ENCODE measurements at places on chromosomes 1 and 21. TPM values are rescaled to one million over a fixed set of nuclear protein-coding genes. Genes with fewer than 3 reads are reported as not detected.

DNA sequence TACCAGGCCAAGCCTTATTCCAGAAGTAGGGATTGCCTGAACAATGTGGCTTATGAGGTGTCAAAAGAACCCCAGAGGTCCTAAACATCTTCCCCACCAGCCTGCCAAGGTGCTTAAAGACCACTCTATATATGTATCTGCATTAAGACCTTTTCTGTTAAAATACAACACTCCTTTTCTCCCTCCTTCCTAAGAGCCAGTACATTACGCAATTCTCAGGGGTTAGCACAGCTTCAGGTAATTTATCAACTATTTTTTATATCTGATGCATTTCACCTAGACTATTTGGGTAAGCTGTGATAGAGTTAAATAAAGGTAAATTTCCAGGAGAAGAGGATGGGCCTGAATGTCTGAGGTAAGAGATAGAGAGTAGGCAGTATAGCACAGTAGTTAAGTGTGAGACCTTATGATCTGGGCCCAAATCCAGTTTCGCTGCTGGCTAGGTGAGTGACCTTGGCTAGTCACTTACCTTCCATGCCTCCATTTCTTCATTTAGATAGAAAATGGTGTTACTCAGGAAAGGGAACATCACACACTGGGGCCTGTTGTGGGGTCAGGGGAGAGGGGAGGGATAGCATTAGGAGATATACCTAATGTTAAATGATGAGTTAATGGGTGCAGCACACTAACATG, 5.1 kb upstream of the CCN1 start:
- no peak for DNase-seq

GRCh38 chr1:154742606-154743005, 127.5 kb downstream of the KCNN3 start:
- DNase-seq: no peak

DNA sequence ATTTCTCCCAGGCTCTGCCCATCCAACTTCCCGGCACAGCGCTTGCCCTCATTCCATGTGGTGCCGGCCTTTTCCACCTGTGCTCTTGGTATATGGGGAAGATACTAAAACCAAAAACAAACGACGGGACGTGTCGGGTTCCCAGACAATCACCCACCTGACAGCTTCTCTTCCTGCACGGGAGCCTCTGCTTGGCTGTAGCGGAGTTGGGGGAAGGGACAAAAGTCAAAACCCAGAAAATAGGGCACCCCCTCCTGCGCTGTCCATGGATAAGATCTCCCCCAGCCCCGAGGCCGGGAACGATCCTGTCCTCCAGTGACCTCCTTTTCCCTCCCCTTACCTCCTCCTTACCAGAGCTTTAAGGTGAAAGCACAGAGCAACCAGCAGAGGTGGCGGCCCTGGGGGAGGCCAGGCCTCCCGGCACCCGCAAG, 640 bp downstream of the JTB start:
- peak; percentile 31 for DNase-seq

GRCh38 chr1:46278807-46279206, 24.6 kb downstream of the LRRC41 start:
- no peak for DNase-seq

- DNase-seq: no peak
Measured at GRCh38 chr1:70509996-70510876, 99.2 kb downstream of the CTH start.

DNA sequence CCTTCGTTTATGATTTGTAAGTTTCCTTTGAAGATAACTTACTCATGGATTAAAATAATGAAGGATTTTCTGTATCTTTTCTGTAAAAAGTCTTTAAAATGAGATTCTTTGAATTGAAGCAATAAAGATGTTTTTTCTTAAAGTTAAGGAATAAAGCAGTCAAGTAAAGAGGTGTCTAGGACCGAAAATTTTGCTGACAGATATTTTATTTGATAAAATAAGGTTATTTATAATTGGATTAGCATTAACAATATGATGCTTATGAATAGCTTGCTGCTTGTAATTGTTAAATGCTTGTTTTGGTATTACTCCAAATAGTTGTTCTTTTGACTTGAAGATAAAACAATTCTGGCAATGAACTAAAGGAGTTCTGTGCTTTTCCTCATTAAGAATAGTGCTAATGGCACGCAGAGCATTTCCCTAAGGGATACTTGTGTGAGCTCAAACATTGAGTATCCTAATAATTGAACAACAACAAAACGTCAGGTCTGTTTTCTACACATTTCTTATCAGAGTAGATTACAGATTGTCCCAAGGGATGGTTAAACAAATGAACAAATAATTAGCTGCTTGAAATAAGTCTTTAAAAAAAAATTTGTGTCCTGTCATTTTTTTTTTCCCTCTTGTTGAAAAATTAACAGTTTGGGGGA, 16.6 kb downstream of the TSNAX start:
- no peak for DNase-seq

DNA sequence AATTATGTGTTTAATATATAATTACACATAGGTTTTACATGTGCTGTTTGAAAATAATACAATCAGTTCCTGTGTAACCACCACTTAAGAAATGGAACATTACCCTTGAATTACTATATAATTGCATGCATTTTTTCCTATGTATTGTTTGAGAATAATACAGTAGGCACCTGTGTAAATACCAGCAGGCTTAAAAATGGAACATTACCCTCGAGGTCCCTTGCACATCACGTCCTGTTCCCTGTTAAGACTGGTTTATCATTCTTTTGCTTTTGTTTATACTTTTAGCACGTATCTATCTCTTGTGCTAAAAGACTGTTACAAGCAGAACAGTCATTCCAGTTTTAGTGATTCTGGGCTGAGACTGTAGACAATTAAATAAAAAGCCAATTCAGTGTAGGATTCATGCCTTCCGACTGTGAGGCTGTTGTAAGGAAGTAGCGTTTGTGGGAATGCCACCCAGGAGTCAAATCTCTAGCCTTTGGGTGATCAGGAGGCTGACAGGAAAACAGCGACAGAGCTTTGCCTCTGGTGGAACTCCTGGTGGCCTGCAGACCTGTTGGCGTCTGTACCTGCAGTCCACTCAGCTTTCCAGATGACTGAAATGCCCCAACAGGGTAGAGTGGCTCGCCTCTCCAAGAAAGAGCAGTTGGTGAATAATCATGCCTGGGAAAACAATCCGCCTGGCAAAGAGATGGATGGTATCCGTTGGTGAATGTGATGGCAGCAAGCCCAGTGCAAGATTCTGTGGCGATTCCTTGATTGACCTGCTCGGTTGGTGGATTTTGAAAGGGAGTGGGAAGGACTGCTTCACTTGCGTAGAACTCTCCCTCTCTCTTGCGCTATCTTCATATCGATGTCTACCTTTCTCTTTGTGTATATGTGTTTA, 58.0 kb downstream of the DISC1 start:
- DNase-seq: no peak

DNA sequence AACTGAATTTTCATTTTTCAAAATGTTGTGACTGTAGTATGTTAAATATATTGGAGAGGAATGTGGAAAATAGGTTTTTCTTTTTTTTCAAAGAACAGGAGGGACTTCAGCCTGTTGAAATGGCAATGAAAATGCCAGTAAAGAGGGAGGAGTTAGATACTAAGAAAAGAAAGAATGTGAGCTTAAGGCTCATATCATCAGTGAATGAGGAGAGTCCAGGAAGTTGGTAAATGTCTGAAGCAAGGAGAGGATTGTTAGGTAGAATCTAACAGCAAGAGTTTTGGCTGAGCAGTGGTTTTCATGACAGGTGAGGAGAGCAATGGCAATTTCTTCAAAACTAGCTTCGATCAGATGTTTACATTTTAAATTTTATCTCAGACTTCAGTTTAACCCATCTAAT, 43.0 kb downstream of the PLA2G4A start:
- no peak for DNase-seq

DNA sequence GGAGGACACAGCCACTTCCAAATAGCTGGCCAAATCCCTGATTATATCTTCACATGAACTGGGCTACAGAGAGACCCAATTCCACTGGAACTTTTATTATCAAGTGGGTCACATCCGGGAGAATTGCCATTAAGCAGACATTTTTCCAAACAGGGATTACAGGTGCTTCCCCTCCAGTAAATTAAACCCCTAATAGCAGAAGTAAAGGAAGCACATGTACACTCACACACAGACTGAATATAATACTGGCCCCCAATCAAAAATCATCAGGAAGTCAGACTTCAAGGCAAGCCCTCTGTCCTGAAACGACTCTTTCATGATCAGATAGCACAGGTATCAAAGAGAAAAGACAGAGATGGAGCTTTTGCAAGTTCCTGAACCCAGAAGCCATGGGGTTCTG, 118.6 kb upstream of the PPP2R5A start:
- DNase-seq: no peak

- DNase-seq: no peak
Measured at GRCh38 chr1:112762541-112763500, 47.7 kb upstream of the PPM1J start.

GRCh38 chr1:20443703-20444586, 42.1 kb downstream of the CAMK2N1 start:
- DNase-seq: no peak

DNA sequence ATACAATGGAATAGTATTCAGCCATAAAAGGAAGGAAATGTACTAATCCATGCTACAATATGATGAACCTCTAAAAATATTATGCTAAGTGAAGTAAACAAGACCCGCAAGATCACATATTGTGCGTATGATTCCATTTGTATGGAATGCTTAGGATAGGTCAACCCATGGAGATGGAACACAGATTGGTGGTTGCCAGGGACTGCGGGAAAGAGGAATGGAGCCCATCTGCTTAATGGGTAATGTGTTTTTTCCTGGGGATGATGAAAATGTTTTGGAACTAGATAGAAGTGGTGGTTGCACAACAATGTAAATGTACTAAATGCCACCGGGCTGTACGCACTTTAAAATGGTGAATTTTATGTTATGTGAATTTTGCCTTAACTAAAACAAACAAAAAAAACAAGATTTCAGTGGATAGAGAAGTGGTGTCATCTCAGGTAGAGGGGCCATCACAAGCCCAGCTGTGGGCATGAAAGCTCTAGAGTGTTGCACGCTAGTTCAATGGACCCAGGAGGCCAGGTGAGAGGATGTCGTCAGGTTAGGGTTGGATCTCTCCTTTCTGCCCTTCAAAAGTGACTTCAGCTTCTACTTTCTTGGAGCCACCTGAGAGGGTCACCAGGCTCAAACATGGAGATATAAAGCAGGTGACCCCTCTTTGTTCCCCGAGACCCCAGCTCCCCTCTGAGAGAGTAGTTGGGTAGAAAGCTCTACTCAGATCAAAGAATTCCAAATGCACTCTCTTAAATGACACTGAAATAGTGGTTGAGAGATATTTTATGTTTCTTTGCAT, 2.5 kb downstream of the C1orf115 start:
- no peak for DNase-seq

GRCh38 chr1:31655756-31656155, 11.1 kb upstream of the PEF1 start:
- DNase-seq: no peak

- no peak for DNase-seq
Measured at GRCh38 chr1:154873321-154873950, 3.4 kb upstream of the KCNN3 start.

- DNase-seq: no peak
Measured at GRCh38 chr1:40575336-40575735, 43.9 kb downstream of the ZNF684 start.

DNA sequence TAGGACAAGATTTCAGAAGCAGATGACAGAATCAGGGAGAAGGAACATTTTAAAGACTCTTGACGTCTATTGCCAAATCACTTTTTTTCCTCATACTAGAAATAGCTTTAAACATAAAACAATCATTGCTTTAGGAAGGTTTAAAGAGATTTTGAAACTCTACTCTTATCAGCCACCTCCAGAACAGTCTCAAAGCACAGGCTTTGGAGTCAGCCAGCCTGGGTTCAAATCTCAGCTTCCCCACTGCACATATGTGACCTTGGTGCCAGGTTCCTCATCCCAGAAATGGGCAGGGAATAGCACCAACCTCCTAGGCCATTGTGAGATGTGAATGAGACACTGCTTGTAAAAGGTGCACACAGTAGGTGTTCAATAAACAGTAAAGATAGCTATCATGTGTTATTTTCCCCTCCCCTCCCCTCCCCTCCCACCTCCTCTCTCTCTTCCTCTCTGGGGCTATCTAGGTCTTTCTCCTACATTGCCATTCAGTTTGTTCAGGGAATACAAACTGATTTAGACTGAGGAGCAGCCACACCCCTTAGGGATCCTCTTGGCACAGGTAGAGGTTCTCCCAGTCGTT, 20.6 kb downstream of the SPOCD1 start:
- DNase-seq: no peak

- peak; percentile 90 for DNase-seq
Measured at GRCh38 chr1:113871597-113872113, at the start of gene PTPN22. Gene PTPN22, minus strand, starts transcription at chr1:113871712.

- DNase-seq: no peak
Measured at GRCh38 chr21:38709876-38710275, 95.9 kb upstream of the ETS2 start.

GRCh38 chr21:30186242-30186641, 19.6 kb upstream of the CLDN17 start:
- no peak for DNase-seq

GRCh38 chr1:42316292-42316691, 18.7 kb downstream of the FOXJ3 start:
- no peak for DNase-seq

GRCh38 chr1:69404486-69404885, 163.2 kb upstream of the LRRC7 start:
- DNase-seq: no peak

DNA sequence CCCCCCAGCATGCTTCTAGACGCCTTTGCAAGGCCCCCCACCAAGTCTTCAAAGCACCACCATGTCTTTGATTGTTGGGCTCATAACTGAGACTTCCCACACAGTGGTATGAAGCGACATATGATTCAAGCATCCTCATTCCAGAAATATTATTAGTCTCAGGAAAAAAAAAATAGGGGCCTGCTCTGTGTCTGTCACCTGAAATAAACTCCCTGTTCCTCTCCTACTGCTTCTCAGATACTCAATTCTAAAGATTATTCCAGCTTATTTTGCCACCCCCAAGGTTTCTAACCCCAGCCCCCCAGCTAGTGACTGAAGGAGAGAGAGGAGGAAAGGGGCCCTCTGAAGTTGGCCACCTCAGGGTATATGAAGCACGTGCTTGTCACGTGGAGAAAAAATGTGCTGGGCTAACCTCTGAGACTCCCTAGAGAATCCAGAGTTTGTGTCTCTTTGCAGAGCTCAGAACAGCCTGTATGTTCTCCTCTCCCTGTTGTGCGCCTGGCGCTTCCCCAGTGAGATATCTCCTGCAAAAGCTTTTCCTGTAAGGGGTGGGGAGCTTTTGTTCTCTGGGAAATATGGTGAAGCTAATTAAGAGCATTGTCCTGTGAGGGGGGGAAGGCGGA, 35.9 kb upstream of the RASAL2 start:
- DNase-seq: no peak

The PARS2 gene
- 3.1 TPM for total RNA-seq

The GLIS1 gene
- total RNA-seq: not detected

The C1orf116 gene
- total RNA-seq: not detected

The CELA3A gene
- not detected for total RNA-seq

The FCRL2 gene
- total RNA-seq: not detected

The TAL1 gene
- total RNA-seq: not detected

The TATDN3 gene
- total RNA-seq: 14.9 TPM

The KCND3 gene
- total RNA-seq: not detected

The S100A3 gene
- not detected for total RNA-seq

The FMO2 gene
- not detected for total RNA-seq

The AMPD1 gene
- not detected for total RNA-seq

The GSTM3 gene
- total RNA-seq: 4.8 TPM

All from activated naive CD4-positive, alpha-beta T cell treated with anti-CD3 and anti-CD28 coated beads for 36 hours (primary cell).